ENCODE measurements at places on chromosomes 2 and 18. TPM values are rescaled to one million over a fixed set of nuclear protein-coding genes. Genes with fewer than 3 reads are reported as not detected.
A peak's percentile ranks its signal among the peaks of the same experiment; 100 is the strongest.

ZSCAN30 gene
- total RNA-seq, result 19.6 TPM

DNA sequence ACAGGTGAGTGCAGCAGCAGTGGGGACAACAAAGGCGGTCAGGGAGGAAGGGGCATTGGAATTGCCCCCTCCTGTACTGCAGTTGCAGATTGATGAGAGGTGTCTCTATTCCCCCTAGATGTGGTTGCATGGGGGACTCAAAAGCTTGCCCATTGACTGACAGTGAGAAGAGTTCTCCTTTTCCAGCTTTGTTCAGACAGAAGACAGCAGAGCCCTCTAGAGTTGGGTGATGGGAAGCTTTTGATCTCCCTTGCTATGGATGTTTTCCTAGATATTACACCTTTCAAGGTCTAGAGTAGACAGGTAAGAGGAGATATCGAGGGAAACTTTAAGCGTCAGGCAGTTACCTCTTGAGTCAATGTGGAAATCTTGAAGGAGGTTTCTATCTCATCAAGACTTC is 2.9 kb downstream of the PROKR1 start:
- no peak for DNase-seq

- DNase-seq, result no peak
Observed at GRCh38 chr2:109459485-109459884, 154.3 kb downstream of the SEPTIN10 start.

PLCD4 gene
- total RNA-seq, result 0.64 TPM

GRCh38 chr2:240704651-240705050 is 13.0 kb downstream of the AQP12A start:
- peak; percentile 11 for DNase-seq

- DNase-seq, result no peak
Observed at GRCh38 chr2:164675027-164675426, 53.7 kb upstream of the GRB14 start.

DNA sequence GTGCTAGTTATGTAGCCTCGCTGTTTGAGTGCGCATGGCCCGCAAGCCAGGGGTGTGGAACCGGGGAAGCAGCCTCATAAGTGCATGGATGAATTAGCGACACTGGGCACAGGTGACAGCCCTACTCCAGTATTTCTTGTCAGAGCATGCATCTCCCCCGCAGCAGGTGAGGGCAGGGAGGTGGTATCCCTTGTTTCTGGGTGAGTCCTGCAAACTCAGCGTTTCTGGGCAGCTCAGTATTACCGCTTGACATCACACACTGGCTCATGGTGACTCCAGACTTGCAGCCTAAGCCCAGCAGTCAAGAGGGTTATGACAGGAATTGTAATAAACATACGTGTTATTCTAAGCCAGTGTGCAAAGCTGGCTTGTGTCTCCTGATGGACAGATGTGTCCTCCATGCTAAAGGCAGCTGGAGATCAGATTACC is 2.5 kb downstream of the CABLES1 start:
- DNase-seq, result no peak

- no peak for DNase-seq
Observed at GRCh38 chr2:160657196-160657595, 163.6 kb upstream of the RBMS1 start.

DNA sequence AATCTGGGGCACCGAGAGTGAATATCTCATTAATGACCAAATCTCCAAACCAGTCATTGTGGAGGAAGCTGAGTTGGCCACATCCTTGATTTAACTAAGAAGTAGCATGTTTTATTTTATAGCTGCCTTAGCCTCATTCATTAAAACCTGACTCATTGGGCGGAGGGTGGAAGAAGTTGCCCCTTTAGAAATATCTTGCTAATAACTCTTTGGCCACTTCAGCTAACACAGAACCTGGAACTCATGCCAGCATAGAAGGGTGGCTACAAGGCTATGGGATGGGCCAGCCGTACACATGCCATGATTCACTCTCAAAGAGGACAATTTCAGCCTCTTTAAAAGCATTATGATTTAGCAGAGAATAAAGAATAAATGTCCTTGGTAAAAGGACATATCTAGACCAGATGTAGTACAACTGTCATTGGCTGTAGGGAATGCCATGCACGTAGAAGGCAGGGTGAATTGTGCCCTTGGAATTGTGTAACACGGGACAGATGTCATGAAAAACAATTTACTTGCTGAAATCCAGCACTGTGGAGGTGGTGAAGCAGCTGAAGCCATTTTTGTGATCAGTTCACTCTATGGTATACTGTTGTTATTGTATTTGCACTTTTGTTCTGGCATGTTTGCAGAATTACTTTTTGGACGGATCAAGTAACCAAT is 330.0 kb downstream of the PLCL1 start:
- DNase-seq, result no peak

C2orf49 gene
- total RNA-seq, result 21.4 TPM

Data from T-cell (primary cell).